ENCODE measurements at places on chromosomes 6 and 20.

DNA sequence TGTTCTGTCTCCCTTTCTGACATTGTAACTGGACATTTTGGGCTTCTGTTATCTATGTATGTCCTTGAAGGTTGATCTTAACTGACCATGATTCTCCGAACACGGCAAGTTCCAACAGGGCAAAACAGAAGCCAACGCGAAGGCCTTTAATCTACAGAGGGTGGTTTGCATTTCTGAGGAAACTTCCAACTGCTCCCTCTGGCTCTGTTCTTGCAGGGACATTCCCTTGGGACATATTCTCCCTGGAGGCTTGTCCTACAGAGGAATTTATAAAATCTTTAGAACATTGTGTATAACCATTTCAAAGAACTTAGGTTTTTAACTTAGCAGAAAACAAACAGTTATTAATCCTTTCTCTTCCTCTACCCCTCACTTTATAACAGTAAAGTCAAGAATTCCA lies 189.0 kb upstream of the CDYL start:
- no peak for DNase-seq

- no peak for DNase-seq
These were observed 1022.2 kb upstream of the GJE1 start for GRCh38 chr6:141110481-141110880.

- no peak for DNase-seq
These were observed 50.8 kb upstream of the AIG1 start for GRCh38 chr6:143009851-143010250.

- DNase-seq, result no peak
These were observed 238.2 kb upstream of the PRND start for GRCh38 chr20:4483486-4483885.

DNA sequence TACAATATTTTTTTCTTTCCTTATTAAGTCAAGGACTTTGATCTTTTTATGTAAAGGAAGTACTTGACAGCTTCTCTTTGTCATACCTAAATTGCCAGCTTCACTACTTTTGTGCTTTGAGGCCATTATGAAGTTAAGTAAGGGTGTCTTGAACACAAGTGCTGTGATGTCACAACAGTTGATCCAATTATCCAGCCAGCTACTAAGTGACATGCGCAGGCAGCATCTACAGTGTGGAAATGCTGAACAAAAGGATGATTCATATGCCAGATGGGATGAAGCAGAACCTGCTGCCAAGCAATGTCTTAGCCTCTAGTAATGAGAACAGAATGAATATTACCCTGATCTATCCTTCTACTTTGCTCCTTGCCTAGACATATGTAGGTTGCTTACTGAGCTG lies 68.3 kb upstream of the TMEM244 start:
- no peak for DNase-seq

DNA sequence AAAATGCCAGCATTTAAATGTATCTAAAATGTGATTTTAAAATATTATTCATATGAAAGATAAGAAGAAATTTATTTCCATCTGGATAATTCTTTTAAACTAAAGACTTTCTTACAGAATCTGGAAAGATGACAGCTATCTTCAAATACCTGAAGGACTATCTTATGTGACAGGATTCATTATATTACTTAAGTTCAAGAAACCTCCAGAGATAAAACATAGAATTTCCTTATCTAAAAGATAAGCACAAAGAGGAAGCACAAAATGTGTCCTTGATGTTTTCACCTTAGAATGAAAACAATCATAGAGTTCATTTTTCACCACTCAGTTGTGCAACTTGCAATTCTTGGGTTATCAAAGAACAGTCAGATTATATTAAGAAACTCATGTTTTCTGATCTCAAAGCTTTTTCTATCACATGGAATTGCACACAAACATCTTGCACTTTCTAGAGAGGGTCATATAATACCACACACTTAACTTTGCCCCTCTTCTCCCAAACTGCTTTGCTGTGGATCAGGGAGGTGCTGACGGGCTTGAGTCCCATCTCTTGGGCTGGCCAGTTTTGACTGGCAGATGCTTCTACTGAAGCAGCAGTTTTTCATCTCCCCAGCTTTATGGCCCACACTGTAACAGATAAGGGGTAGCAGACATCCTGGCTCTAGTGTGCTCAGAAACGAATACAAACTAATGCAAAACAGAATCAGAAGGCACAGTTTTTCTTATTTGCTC lies 467.4 kb downstream of the CDC5L start:
- DNase-seq, result no peak

GRCh38 chr6:121451250-121451649 lies 15.8 kb downstream of the GJA1 start:
- DNase-seq, result no peak

GRCh38 chr20:33630507-33630906 lies 31.6 kb upstream of the C20orf144 start:
- DNase-seq, result no peak

- no peak for DNase-seq
These were observed 199.3 kb downstream of the LRFN2 start for GRCh38 chr6:40387871-40388264.

- no peak for DNase-seq
These were observed 421.4 kb upstream of the NRSN1 start for GRCh38 chr6:23704479-23705052.
